ENCODE measurements at places on chromosomes 5 and 9. TPM values are rescaled to one million over a fixed set of nuclear protein-coding genes. Genes with fewer than 3 reads are reported as not detected.

The TAS2R1 gene
- total RNA-seq = not detected

The SPINK7 gene
- total RNA-seq = not detected

The VLDLR gene
- total RNA-seq = 0.92 TPM

The LURAP1L gene
- total RNA-seq = 0.80 TPM

The LRRC26 gene
- 0.64 TPM for total RNA-seq

The CYLC2 gene
- total RNA-seq = not detected

The F2RL2 gene
- not detected for total RNA-seq

The FRMPD1 gene
- total RNA-seq = not detected

The FAM81B gene
- total RNA-seq = not detected

The ORM2 gene
- total RNA-seq = 0.64 TPM

The JAKMIP2 gene
- total RNA-seq = 1.5 TPM

The SLC45A2 gene
- total RNA-seq = not detected

The IL9 gene
- total RNA-seq = not detected

The CDH12 gene
- not detected for total RNA-seq

The IL33 gene
- not detected for total RNA-seq

The TBC1D13 gene
- total RNA-seq = 18.7 TPM

The TAF11L2 gene
- not detected for total RNA-seq

The CCDC127 gene
- 2.9 TPM for total RNA-seq

The CAPSL gene
- total RNA-seq = not detected

The SLU7 gene
- total RNA-seq = 38.6 TPM

The NME5 gene
- total RNA-seq = not detected

The PRR16 gene
- total RNA-seq = not detected

The SEC24A gene
- 26.2 TPM for total RNA-seq

The RFK gene
- 8.3 TPM for total RNA-seq

The UHRF2 gene
- 44.4 TPM for total RNA-seq

The ZNF462 gene
- 3.2 TPM for total RNA-seq

The DNM1 gene
- total RNA-seq = 0.21 TPM

The PRRX2 gene
- total RNA-seq = not detected

The SLC36A2 gene
- not detected for total RNA-seq

The LCNL1 gene
- total RNA-seq = not detected

The ADRA1B gene
- total RNA-seq = not detected

The RAB3C gene
- total RNA-seq = not detected

The GBGT1 gene
- total RNA-seq = 1.3 TPM

The PHF2 gene
- total RNA-seq = 13.3 TPM

The LCN12 gene
- 0.64 TPM for total RNA-seq

The FXN gene
- 23.8 TPM for total RNA-seq

The SLC31A2 gene
- total RNA-seq = 0.97 TPM

The KCNMB1 gene
- total RNA-seq = 3.5 TPM

The C5 gene
- total RNA-seq = 1.4 TPM

The PCDH12 gene
- total RNA-seq = not detected

The BRD3 gene
- total RNA-seq = 20.8 TPM

The TRIO gene
- total RNA-seq = 96.4 TPM

The SOX30 gene
- total RNA-seq = 0.11 TPM

The C5orf52 gene
- total RNA-seq = not detected

The OCLN gene
- total RNA-seq = 26.6 TPM

The PCDHB10 gene
- total RNA-seq = not detected

The ACER2 gene
- 2.3 TPM for total RNA-seq

The GRPEL2 gene
- 19.7 TPM for total RNA-seq

The MEGF10 gene
- 0.05 TPM for total RNA-seq

The FOXD4 gene
- total RNA-seq = not detected

The TMEM174 gene
- total RNA-seq = not detected

The BNC2 gene
- total RNA-seq = 0.40 TPM

The CBY3 gene
- not detected for total RNA-seq

The SHC3 gene
- 0.03 TPM for total RNA-seq

The IRX1 gene
- not detected for total RNA-seq

The RGP1 gene
- 14.9 TPM for total RNA-seq

Measured in GM12878 (cell line).